ENCODE measurements at places on chromosomes 2 and 18. TPM values are rescaled to one million over a fixed set of nuclear protein-coding genes. Genes with fewer than 3 reads are reported as not detected.

DNA sequence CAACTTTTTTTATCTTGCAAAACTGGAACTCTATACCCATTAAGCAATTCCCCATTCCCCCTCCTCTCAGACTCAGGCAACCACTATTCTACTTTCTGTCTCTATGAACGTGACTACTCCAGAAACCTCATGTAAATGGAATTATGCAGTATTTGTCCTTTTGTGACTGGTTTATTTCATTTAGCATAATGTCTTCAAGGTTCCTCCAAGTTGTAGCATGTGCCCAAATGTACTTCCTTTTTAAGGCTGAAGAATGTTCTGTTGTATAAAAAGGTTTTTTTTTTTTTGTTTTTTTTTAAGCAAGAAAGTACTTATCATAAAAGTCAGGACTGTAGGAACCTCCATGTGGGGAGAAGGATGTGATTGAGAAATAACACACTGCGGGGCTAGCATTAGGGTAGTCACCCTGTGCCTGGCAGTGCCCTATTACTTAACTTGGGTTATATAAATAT lies 262.9 kb upstream of the FBXO11 start:
- no peak for DNase-seq

DNA sequence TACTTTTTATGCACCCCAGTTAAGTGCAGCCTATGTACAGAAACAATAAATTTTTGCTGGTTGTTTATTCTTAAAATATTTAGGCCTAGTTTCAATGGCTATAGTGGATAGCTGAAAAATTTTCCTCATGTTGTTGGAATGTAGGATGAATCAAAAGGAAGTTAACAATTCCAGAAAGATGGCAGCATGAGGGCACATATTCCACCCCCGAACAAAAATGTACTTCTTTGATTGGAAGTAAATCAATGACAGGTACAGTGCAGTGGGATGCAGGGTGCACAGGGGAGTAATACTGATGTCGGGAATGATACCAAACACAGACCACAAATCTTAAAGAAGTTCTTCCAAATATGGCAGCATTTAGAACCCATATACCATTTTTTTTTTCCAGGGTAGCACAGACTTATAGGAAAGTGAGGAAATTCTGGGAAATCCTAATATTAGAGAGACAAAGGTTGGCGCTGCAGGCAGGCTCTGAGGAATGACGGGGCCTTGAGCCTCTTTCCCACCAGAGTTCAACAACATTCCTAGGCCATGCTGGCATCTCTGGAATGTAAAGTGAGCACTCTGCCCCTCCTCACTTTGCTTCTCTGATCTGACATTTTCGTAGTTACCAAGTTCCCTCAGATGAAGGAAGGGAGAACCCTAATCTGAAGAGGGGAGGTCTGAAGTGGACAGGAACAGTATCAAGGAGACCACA lies 36.6 kb upstream of the IKZF2 start:
- no peak for DNase-seq

Gene TRIP12
- total RNA-seq = 194 TPM

GRCh38 chr2:162126527-162126926 lies 25.5 kb downstream of the GCG start:
- DNase-seq = no peak

- DNase-seq = no peak
Measured at GRCh38 chr2:227706859-227707258, 11.0 kb downstream of the SLC19A3 start.

DNA sequence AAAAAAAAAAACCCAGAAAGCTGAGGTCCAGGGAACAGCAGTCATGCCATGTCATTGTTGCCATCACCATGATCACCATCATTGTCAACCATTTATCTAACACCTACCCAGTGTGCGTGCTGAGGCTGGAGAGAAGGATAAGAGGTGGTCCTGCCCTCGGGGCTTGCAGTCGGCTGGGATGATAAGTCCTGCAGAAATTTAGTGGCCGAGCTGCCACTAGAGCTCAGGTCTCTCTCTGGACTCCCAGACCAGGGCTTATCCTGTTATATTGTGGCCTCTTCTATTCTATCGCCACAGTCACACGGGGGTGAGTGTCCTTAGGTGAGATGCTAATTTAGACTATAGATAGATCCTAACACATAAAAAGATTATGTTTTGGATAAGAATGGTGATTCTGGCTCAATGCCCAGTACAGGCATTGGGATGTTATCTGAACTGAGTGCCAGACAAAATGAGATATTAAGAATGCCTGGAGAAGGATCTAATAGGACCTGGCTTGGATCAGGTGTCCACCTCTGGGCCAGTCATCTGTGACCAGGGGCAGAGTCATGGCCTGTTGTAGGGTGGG lies 43.2 kb upstream of the YWHAQ start:
- DNase-seq = no peak

- no peak for DNase-seq
Measured at GRCh38 chr2:86634352-86634751, 10.7 kb upstream of the RNF103 start.

Gene KCNJ13
- total RNA-seq = not detected

DNA sequence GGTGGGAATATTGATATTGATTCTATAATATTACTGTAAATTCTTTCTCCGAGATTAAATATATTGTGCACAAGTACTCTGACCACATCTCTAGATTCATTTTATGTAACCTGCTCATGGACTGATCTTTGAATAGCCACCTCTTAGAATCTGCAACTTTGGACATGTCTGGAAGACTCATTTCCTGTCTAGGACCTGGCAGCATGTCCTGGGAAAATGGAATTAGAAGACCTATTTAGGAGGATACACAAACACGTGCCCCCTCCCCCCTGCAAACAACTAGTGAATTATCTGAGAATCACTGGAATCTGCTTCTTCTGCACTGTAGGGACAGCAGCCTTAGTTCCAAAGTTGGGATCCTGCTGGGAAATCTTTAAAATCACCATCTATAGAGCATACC lies 94.1 kb downstream of the UBE2E3 start:
- no peak for DNase-seq

Gene ERICH2
- 0.74 TPM for total RNA-seq

DNA sequence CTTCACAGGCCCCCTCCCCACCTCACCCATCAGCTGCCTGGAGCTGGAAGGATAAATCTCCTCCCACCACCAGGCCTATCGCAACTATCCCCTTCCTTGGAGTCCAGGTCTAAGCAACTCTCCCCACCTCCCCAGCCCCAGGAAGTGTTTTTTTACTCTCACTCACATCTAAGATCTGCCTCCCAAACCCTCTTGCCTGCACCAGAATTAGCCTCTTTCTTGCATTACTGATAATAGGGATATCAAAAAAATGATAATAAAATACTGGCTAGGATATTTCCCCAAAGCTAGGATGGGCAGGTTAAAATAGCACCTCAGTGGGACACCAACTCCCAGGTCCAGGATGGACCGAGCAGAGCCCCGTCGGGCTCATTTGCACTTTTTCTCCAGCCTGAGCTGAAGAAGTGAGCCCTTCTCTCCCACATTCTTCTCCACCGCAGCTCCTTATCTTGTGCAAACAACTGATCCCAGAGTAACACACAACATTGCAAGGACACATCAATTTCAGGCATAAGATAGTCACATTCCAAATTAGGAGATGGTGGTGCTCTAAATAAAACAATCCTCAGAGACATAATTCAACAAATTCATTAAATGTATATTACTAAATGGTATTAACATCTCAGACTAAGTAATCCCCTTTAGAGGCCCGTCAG lies 17.7 kb upstream of the CIB4 start:
- peak; percentile 5 for DNase-seq

- DNase-seq = peak; percentile 59
Measured at GRCh38 chr2:239411549-239412319, 10.9 kb upstream of the HDAC4 start.

GRCh38 chr2:163733956-163734355 lies 1.9 kb downstream of the FIGN start:
- no peak for DNase-seq

DNA sequence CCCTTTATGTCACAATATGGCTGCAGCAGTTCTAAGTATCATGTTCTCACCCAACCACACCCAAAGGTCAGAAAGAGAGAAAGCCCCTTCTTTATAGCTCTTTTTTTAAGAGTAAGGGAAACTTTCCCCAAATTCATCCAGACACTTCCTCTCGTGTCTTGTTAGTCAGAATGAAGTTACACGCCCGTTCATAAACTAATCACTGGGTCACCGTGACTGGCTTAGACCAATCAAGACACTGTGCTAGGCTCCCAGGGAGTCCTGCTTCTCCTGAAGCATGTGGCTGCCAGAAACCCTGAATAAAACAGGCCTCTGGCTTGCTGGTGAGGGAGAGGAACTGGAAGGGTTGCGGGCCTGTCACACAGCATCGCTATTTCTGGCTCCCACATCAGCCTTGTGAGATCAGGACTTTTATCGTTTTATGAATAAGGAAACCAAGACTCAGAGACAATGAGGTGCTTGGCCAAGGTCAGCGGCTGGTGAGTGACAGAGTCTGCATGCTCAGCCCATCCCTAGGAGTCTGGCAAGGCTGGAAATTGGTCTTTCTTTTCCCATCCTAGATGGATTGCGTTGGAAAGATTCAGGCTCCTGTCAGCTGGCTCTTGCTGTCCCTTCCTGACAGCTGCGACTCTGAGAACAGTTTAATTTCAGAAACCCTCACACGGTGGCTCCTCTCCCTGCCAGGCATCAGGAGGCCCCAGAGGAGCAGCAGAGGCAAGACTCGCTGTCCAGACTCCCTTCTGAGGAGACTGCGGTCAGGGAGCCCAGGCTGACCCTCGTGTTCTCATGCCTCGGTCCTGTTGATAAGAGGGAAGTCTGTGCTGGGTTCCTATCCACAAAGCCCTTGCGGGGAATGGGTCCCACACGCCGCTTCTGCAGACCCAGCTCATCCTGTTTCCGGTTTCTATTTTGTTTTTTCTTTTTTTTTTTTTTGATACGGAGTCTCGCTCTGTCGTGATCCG lies 104.5 kb upstream of the TAF1B start:
- peak; percentile 84 for DNase-seq

Gene ARHGAP15
- 23.2 TPM for total RNA-seq

GRCh38 chr2:108621087-108621559 lies 86.9 kb downstream of the LIMS1 start:
- DNase-seq = no peak

Gene FAM136A
- total RNA-seq = 19.2 TPM

Gene G6PC2
- total RNA-seq = 0.14 TPM

GRCh38 chr2:85992611-85993010 lies 103.8 kb upstream of the ST3GAL5 start:
- DNase-seq = no peak

GRCh38 chr18:25724121-25724520 lies 366.3 kb downstream of the SS18 start:
- DNase-seq = no peak

Gene SLC25A52
- total RNA-seq = not detected

- DNase-seq = no peak
Measured at GRCh38 chr2:41206004-41206403, 754.1 kb upstream of the SLC8A1 start.

DNA sequence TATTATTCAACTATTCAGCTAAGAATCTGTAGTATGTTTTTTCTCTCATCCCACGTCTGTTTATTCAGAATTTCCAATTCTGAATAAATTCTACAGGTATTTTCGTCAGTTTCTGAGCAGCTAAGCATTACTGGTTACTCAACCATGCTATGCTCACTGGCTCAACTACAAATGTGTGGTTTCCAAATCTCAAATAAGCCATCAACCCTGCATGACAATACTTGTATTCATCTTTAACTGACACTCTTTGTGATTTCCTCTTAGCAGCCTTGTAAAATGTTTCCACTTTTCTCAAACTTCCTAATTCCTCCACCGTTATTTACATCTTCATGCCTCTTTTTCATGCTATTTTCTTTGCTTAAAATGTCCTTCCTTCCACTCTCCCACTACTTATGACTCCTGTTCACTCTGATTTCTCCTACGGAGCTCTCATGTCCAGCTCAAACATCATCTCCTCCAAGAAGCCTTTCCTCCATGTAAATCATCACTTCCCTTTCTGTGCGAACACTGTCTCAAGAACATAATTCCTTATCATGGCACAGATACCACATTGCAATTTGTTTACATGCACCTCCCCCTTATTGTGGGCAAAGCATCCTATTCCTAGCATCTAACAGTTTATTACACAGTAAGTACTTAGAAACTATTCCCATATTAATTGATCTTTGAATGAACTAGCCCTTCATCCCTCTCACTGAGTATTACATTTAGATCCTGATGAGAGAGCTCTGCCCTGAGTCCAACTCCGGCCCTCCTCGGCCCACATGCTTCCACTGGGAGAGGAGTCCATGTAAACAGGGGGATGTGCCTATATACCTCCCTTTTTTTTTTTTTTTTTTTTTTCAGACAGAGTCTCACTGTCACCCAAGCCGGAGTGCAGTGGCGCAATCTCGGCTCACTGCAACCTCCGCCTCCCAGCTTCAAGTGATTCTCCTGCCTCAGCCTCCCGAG lies 10.5 kb downstream of the CCDC88A start:
- no peak for DNase-seq

DNA sequence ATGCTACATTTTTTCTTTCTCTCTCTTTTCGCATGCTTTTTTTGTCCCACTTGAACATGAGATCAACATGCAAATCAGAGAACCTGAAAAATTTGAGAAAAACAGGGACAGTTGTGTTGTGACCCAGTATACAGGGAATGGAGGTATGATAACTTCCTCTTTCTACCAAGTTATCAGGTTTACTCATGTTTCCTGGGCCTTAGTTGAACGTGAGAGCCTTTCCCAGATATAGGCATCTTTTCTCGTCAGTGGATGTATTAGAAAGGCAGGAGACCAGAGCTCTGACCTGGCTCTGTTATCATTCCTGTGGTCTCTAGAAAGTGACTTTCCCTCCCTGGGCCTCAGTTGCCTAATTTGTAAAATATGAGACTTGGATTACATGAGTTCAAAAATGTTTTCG lies 30.1 kb upstream of the FAM117B start:
- no peak for DNase-seq

Gene RBKS
- 1.5 TPM for total RNA-seq

DNA sequence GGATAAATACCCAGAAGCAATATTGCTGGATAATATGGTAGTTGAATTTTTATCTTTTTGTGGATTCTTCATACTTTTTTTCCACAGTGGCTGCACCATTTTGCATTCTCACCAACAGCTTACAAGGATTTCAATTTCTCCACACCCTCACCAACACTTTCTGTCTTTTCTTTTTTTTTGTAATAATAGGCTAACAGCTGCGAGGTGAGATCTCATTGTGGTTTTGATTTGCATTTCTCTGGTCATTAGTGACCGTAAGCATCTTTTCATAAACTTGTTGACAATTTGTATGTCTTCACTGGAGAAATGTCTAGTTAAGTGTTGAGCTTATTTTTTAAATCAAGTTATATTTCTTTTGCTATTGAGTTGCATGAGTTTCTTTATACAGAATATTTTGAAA lies 17.6 kb upstream of the SLC9A2 start:
- DNase-seq = no peak

Measured in posterior vena cava (tissue), 2 donors.